NCI-H69 (cell line): ENCODE measurements at places on chromosomes 4 and X.

DNA sequence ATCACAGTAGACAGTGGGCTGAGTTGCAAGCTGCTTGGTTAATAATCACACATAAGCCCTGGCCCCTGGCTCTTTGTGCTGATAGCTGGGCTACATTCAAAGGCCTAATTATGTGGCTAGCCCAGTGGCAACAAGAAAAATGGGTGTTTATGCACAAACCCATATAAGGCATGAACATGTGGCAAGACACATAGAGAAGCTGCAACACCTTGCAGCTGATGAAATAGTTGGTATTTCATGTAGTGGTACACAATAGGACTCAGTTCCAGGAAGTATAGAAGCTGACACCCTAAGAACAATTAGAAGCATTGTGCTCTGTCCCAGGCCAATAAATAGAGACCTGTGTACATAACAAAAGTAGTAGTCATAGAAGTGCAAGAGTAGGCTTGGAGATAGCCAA lies 14.6 kb upstream of the ZNF630 start:
- no peak for DNase-seq

- DNase-seq: peak; percentile 77
Measured at GRCh38 chr4:81052119-81053068, 21.9 kb downstream of the BMP3 start.

DNA sequence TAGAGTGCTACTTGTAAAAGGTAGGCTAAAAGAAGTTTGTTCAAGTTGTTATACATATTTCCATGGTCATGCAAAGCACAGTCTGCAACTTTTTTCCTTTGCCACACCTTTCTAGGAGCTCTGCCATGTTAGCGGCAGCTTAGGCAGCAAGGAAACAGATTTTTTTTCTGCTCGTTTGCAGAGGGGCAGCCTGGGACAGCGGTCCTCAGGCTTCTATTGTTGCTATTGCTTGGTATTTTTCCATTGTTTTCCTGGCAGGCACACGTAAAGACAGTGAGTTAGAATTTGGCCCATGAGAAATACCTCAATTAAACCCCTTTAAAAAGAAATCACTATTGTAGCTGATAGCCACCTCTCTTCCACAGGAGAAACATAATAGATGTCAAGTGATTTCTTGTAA lies 391.4 kb downstream of the SH2D1A start:
- peak; percentile 32 for DNase-seq

GRCh38 chrX:22795671-22796070 lies 204.1 kb upstream of the DDX53 start:
- DNase-seq: no peak

GRCh38 chr4:2809610-2810180 lies 16.8 kb downstream of the SH3BP2 start:
- peak; percentile 59 for DNase-seq

GRCh38 chr4:80926446-80926845 lies 104.1 kb upstream of the BMP3 start:
- no peak for DNase-seq

DNA sequence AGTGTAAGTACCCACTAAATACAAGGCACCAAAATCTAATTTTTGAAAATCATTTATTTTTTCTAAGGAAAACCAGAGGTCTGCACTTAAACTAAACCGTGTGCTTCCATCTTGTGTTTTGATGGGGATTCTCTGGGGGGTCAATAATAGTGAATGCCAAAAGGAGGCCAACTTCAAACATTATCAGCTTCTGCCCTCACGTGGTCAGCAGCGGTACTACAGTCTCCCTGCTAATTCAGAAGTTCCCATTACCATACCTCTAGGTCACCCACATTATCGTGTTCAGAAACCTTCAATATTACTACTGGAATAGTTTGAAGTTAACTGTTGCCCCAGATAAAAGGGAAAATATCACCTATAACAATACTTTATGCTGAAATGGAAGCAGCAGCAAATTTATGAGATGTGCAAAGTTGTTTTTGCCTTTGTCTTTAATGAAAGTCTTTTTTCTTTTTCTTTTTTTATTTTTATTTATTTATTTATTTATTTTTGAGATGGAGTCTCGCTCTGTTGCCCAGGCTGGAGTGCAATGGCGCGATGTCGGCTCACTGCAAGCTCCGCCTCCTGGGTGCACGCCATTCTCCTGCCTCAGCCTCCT lies 17.3 kb downstream of the CTPS2 start:
- peak; percentile 43 for DNase-seq

GRCh38 chr4:15868826-15869413 lies 69.6 kb downstream of the FGFBP1 start:
- DNase-seq: no peak

DNA sequence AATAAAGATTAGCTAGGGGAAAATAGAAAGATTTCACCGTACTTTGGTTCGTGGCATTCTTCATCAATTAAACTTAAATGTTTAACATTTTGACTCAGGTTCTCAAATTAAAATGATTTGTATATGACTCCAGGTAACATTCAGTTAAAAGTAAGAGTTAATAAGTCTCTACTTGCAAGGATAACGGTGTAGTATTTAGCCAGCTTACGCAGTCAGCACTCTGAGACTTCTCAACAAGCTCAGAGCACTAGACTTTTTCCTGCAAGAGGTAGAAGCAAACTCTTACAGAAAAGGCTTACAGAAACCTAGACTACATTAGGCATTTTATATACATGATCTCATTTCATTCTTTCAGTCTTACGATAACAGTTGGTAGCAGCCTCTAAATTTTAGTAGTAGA lies 96.4 kb upstream of the PPARGC1A start:
- DNase-seq: no peak

GRCh38 chr4:122815248-122815647 lies 11.4 kb upstream of the FGF2 start:
- no peak for DNase-seq

DNA sequence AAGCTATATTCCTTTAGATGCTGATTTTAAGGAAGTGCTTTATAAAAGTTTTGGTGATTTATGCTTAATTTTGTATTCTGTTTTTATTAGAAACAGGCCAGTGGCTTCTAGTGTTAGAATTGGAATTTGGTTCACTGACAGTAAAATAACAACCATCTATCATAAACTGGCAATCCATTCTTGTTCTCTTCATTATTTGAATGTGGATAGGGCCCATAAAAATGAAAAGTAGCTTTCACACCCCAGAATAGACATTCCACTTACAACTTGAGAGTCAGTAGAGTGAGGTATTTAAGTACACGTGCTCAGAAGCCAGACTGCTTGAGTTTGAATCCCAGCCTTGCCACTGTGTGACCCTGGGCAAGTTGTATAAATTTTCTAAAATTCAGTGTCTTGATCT lies 232.4 kb upstream of the CTSO start:
- no peak for DNase-seq

DNA sequence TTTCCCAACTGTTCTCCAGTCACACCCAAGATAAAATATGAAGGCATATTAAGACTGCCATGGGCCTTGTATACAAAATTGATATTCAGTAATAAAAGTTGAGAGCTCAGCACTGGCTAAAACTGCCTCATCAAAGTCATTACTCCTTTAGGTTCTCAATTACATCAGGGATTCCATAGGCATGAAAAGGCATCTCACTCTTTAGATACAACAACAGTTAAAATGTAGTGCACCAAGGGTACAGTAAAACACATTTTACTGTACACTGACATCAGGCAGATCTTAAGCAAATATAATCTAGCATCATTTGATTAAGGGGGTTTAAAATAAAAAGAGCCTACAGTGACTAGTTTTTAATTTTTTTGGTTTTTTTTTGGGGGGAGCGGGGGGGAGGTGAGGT lies 107.7 kb downstream of the PPP3CA start:
- DNase-seq: peak; percentile 44

GRCh38 chr4:601612-602558 lies 23.5 kb upstream of the PDE6B start:
- DNase-seq: no peak

GRCh38 chrX:28651186-28651585 lies 63.9 kb downstream of the IL1RAPL1 start:
- peak; percentile 60 for DNase-seq

DNA sequence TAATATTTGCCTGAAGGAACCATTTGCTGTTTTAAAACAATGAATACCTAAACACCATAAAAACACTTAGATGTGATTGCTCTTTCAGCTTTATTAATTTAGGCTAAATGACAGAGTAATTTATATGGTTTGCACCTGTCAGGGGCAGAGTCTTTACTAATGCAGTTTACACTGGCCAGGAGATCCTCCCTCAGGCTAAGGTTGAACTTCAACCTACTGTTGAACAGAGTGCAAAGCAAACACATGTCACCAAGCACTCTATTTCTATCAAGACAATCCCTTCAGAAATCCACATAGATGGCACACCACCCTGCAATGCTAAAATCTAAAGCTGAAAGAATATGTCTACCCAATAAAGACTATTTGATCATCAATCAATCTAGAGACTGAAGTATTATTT lies 147.3 kb downstream of the KLHL13 start:
- peak; percentile 96 for DNase-seq

DNA sequence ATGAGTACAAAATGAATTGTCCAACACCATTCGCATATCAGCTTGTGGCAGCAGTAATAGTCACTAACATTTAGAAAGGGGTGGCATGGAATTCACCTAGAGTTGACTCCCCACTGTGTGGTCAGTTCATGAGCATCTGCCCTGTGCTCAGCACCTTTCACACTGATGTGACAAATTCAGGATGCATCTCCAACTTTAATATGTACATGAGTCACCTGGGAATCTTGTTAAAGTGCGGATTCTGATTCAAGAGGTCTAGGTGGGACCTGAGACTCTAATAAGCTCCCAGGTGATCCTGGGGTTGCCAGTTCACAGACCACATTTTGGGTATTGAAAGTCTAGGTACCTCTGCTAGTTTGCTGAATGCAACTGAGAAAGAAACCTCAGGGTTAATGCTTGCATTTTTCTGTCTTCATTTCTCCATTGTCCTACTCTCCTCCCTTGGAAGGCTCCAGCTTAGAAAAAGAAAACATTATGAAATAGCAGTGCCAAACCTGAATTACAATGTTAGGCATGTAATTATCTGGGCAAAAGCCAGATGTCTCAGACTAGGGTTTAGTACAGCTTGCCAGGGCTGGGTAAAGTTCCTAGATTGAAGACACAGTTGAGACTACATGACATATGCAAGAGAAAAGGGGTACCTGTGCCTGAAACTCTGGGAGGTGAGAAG lies 32.7 kb downstream of the TMSB4X start:
- peak; percentile 79 for DNase-seq

GRCh38 chr4:53598901-53599300 lies 7.6 kb upstream of the LNX1 start:
- no peak for DNase-seq

DNA sequence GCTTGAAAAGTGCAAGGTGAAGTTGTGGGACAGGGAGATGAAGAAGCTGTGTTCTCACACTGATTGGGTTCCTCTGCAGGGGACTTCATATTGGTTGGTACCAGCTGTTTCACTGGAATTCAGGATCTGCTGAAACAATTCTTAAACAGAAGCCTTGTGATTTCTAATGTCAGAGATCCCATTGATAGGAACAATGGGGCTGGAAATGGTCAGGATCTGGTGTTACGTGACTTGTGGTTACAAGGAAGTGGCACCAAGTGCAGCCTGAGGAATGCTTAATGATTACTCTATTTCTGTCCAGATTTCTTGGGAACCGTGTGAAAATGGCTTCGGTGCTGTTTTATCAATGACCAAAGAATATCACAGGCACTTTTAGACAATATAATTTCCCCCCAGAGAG lies 68.1 kb downstream of the MOSPD2 start:
- no peak for DNase-seq

DNA sequence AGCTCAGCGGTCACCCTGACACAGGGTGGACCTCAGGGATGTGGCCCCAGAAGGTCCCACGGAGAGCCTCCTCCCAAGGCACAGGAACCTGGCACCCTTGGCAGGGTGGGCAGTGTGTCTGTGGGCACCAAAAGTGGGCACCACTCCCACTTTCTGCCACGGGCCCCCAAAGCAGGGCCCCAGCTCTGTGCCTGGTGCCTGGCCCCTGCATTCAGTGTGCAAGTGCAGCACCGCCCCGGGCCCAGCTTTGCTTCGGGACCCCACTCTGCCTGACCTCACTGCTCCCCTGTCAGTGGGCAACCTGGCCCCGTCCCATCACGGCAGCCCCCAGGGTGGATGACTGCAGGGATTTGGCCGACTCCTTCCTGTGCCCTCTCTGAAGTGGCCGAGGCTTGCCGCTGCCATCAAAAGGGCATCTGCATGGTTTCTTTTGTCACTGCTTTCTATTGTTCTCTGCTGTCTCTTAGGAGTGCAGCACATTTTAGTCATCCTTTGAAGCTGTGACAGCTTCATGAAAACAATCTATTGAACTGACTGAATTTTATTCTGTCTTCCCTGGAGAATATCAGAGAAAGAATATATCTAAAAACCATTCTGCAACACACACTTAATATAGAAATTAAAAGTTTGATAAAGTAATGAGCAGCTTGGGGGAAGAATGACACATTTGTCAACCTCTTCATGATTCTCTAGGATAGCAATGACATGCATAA lies 302.4 kb downstream of the FAM47B start:
- no peak for DNase-seq

DNA sequence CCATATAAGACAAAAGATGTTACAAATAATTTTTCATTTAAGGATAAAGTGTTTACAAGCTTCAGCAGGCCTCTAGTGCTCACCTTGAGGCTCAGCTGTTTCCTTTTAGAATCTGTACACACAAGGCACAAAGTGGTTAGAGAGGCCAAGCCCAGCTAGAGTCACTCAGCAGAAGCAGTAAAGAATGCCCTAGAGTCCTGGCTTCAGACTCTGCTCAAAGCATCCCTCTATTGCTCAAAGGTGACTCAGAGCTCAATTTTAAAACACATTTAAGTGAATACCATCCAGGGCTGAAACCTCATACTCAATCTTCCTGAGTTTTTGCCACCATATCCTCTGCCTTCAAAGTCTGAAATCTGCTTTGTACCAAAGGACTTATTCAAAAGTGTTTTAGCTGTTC lies 22.6 kb upstream of the PHF8 start:
- DNase-seq: no peak

DNA sequence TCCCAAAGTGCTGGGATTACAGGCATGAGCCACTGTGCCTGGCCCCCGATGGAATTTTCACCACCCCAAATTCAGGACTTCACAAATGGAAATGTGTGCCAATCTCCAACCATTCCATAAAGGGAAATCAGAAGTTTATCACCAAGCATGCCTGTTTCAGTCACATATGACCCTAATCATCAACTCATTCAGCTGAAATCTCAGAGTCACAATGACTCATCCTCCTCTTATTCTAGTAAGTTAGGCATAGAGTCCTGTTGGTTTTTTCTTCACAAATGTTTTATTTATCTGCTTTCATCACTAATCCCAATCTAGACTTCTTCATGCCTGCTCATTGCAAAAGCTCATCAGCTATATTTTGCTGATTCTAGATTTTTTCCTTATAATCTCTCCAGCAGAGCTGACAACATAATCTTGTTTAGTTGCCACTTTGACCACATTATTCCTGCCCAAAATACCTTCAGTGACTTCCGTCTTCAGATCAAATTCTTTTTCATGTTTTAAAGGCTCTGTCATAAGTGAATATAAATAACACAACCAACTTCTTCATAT lies 83.3 kb downstream of the SLC7A11 start:
- DNase-seq: no peak

DNA sequence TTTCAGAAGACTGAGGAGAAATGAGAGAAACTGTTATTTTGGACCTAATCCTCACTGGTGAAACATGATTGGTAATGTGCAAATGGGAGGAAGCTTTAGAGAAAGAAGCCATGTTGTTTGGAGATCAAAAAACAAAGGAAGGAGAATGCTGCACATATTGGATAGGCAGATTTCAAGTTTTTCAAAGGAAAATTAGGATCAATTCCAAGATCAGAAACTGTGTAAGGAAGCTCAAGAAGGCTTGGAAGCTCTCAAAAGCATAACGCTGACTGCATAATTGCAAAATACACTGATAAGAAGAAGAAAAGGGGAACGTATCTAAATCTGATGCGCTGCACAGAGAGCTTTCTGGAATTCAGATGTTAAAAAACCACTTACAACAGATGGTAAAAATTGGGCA lies 34.6 kb downstream of the KLHL15 start:
- no peak for DNase-seq
